HS-27A (cell line): ENCODE measurements at places on chromosomes 6 and 20.

GRCh38 chr6:36104836-36105235 lies 25.5 kb upstream of the MAPK13 start:
- no peak for DNase-seq

- no peak for DNase-seq
Observed at GRCh38 chr6:120411394-120411793, 922.9 kb downstream of the TBC1D32 start.

DNA sequence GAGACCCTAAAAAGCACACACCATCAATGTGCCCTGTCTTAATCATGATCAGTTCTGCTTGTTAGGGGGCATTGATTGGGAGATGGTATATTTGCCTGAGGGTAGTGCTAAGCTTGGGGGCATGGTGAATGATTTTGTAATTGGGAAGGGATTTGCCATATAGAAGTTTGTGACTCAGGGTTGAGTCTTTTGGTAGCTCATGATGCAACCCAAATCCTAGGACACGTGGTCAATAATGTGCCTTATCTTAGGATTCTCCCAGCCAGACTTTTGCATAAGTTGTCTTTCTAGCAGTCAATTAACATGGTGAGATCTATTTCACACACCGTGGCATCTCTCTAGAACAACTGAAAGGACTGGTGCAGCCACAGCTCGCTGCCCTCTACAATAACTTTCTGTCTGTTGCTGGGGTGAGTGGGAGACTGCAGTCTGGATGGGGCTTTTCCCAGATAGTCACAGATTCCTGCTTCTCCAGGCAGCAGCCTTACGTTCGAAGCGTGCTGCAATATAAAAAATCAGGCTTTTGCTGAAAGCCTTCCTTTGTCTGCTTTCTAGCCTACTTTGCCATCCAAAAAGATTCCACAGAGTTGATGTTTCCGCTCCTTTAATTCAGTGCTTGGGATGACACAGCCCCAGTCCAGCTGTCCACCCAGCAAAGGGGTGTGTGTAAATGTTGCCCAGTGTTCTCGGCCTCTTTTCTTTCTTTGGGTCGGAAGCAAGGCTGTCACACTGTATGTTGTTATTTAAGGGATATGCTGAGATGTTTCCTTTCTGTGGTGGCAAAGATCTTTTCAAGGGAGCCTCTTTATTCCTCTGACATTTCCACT lies 58.9 kb downstream of the ID4 start:
- no peak for DNase-seq

GRCh38 chr6:16206595-16207037 lies 31.8 kb upstream of the GMPR start:
- DNase-seq, result peak; percentile 58

GRCh38 chr6:28867086-28867409 lies 56.7 kb downstream of the TRIM27 start:
- DNase-seq, result no peak

DNA sequence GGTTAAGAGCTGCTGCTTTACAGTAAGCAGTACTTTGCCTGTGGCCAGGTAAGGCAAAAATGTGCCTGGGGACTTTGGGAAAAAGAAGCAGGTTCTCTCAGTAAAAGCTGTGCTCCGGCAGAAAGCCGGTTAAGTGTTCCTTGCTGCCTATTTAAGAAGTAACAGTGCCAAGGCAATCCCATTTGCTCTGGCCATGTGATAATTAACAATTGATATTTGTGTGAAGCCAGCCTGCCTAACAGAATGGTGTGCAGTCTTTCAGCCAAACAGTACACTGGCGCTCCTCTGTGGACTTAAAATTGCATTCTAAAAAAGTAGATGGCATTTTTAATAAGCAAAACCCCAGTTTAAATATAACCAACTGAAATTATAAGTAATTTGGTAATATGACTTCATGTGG lies 430.3 kb downstream of the PLCB1 start:
- DNase-seq, result no peak

- DNase-seq, result no peak
Observed at GRCh38 chr6:101747716-101748115, 354.2 kb downstream of the GRIK2 start.

DNA sequence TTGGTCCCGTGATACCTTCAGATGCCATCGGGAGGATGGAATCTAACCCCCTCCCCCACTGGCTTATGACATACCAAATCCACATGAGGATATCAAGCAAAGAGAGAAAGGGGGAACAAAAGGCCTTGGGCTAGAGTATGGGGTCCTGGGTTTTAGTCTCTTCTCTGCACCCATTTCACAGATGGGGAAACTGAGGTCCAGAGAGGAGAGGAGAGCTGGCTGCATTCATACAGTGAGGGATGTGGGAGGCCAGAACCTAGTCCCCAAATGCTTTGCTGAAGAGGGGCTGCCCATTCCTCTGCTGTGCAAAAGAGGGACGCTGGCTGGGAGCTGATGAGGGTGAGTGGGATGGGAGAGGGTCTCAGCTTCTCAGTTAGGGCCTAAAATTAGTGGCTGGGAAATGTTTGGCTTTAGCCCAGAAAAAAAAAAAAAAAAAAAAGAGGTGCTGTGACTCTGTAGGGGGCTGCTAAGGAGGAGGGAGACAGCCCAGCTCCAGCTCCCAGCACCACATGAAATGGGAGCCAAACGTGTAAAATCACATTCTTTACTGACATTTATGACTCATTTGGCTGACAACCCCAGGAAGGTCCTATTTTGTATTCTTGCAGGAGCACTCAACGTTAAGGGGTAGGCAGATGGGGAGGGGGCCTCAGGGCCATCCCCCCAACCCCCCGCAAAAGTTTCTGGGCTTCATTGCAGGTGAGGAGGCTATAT lies 11.9 kb downstream of the XKR7 start:
- no peak for DNase-seq

- no peak for DNase-seq
Observed at GRCh38 chr6:139099984-139100383, 34.9 kb upstream of the HECA start.

GRCh38 chr20:48741669-48742068 lies 86.1 kb downstream of the PREX1 start:
- DNase-seq, result no peak

GRCh38 chr6:28808383-28808782 lies 115.4 kb downstream of the TRIM27 start:
- DNase-seq, result no peak

DNA sequence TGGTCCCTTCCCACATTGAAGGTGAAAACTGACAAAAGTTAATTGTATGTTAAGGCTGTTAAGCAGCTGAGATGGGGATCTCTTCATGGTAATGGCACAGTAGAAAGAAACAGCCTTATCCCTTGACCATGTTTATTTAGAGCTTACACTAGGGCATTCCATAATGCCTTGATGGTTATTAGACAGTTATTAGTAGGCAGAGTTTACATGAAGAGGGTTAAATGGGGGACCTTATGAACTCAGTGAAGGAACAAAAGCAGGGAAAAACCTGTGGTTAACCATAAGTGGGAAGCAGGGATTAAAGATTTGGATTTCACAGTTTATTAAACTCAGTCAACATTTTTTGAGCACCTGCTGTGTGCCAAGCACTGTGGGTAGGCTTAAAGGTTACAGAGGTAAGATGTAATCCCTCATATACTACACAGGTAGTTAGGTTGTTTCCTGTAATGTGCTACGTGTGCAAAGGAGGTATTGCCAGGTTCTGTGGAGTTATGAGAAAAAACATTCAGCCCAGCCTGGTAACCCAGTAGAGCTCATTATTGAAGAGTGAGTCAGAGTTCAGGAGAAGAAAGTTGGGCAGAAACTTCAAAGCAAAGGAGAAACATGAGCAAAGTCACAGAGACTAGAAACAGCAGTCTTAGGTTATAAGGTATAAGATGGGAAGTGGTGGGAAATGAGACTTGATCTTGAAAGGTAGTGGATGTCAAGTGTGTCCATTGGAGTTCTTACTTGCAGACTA lies 32.3 kb upstream of the GNRH2 start:
- DNase-seq, result no peak

- DNase-seq, result no peak
Observed at GRCh38 chr6:33724102-33725023, 12.9 kb upstream of the UQCC2 start.

GRCh38 chr6:124433387-124434160 lies 528.7 kb upstream of the RNF217 start:
- DNase-seq, result no peak
